ENCODE measurements at places on chromosomes 1 and 21.

GRCh38 chr1:108634521-108634920 lies 26.4 kb downstream of the HENMT1 start:
- DNase-seq, result no peak

DNA sequence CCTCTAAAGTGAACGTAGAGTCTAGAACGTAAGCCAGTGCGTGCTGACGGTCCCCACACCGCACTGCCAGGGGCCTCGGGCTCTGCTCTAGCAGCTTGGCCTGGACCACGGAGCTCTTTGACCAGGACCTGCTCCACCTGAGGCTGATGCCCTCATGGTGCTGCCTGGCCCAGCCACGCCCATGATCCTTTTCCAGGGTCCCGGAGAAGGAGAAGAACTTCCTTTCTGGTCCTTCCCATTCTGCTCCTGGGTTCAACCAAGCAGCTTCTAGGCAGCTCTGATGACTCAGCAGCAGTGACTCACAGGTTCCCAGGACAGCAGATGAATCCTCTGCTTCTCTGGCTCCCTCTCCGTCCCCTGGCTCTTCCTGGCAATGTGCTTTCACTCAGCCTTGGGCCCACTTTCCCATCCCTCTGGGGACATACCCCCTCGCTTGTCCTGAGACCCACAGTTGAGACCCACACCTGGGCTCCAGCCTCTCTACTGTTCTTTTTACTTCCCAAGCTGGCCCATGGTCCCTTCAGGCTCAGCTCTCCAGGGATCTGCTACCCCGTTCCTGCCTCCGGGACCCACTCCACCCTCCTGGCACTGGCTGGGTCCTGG lies 246.3 kb upstream of the RAB4A start:
- peak; percentile 72 for DNase-seq

DNA sequence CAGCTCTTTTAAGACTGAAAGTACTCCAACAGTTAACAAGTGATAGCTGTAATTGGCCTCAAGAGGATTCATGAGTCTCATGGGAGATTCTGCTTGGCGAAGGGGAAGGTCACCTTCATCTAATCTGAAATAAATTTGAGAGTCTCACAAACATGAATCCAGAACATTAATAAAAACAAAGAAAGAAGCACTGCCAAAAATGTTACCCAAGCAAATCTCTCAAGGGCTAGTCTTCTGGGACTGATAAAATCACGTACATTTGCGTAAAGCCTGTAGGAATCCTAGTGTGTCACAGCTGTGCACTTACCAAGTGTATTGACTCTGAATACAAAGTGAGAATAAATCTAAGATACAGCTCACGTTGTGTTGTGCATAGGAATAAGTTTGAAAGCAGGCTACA lies 21.2 kb upstream of the NUF2 start:
- no peak for DNase-seq

DNA sequence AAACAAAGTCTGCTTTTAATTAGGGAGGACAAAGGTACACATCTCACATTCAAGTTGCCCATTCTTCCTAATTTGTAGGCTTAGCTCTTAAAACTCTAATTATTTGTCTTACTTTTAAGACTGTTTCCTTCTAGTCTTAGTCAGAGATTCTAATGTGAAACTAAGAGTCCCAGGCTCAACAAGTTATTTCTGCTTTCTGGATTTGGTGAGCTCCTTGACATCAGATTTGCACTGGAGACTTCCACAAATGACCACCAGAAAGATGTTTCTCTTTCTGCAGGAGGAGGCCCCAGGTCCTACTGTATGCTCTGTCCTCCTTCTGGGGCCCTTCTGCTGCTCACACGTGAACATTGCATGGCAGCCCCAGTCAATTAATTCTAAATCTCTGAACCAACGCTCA lies 194.2 kb upstream of the JUN start:
- no peak for DNase-seq

DNA sequence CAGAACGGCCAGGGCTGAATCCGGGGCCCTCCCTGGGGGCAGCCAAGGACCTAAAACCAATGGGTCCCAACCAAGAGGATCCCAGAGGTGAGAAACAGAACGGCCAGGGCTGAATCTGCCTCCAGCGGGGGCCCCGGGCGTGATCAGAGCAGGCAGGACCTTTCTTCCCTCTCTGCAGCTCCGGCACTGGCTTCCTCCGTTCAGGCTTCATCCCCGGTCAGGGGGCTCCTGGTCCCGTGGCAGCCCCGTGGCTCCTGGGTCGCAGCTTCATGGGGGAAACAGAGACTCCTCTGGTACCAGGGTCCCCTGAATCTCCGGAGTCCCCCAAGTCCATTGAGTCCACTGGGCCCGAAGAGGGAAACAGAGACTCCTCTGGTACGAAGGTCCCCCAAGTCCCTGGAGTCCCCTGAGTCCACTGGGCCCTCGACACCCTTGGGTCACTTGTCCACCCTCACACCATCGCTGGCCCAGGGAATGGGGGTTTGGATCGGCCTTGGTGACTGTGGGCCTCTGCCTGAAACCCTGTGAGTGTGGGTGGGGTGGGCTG lies 60.1 kb downstream of the PRKCZ start:
- DNase-seq, result no peak

GRCh38 chr1:66336641-66336990 lies 197.3 kb upstream of the SGIP1 start:
- DNase-seq, result no peak
